ENCODE measurements at places on chromosomes 5 and 9.

GRCh38 chr9:120918931-120919842, 7.4 kb downstream of the TRAF1 start:
- no peak for DNase-seq

DNA sequence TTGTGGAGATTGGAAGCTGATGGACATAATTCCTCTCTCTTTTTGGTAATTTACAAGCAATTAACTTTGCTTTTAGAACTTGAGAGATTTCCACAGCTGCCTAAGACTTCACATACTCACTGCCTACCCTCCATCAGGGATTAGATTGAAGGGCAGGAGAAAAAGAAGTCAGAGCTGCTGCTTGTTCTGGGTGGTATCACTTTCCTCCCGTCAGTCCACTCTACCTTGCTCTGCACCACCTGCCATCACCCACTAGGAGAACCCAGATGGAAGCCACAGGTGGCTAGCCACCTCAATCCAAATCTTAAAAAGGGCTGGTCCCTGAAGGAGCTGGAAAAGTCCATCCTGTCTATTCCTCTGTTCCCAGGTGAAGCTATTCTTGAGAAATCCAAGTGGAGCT, 10.5 kb downstream of the IRF1 start:
- no peak for DNase-seq

GRCh38 chr9:27489087-27489876, 34.8 kb upstream of the IFNK start:
- DNase-seq: no peak

DNA sequence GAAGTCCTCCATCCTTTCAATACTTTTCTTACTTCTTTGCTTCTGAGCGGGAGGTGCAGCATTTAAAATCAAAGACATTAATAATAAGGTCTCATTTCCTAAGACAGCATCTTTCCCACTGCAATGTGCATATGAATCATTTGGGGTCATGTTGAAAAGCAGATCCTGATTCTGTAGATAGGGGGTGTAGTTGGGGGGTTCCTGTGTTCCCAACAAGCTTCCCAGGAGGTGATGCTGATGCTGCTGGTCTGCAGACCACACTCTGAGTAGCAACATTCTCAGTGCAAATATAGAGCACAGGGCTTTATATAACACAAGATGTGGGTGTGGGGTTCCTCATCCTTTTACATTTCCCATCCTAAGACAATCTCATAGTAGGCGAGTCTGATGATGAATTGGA, 126.5 kb upstream of the PALM2AKAP2 start:
- DNase-seq: no peak

GRCh38 chr9:128070874-128071273, 2.8 kb downstream of the SLC25A25 start:
- peak; percentile 20 for DNase-seq

GRCh38 chr5:145226726-145227125, 608.4 kb downstream of the PRELID2 start:
- no peak for DNase-seq

DNA sequence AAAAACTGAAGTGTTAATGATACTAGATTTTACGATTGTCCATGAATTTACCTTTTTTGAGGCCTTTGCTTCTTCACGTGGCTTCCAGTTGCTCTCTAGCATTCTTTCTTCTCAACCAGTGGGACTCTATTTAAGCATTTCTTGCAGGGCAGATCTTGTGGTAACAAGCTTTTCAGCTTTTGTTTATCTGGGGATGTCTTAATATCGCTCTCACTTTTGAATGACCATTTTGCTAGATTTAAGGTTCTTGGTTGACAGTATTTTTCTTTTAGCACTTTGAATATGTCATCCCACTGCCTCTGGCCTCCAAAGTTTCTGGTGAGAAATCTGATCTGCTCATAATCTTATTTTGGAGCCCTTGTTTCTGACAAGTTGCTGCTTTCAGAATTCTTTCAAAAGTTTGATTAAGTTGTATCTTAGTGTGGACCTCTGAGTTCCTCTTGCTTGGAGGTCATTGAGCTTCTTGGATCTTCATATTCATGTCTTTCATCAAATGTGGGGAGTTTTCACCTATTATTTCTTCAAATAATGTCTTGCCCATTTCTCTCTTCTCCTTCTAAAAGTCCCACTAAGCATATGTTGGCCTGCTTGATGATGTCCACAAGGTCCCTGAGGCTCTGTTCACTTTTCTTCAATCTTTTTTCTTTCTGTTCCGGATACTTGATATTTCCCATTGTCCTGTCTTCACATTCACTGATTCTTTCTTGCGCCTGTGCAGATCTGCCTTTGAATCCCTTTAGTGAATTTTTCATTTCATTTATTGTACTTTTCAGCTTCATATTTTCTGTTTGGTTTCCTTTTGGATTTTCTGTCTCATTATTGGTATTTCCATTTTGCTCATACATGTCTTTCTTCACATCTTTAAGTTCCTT, 8.8 kb downstream of the EXOC3 start:
- no peak for DNase-seq

DNA sequence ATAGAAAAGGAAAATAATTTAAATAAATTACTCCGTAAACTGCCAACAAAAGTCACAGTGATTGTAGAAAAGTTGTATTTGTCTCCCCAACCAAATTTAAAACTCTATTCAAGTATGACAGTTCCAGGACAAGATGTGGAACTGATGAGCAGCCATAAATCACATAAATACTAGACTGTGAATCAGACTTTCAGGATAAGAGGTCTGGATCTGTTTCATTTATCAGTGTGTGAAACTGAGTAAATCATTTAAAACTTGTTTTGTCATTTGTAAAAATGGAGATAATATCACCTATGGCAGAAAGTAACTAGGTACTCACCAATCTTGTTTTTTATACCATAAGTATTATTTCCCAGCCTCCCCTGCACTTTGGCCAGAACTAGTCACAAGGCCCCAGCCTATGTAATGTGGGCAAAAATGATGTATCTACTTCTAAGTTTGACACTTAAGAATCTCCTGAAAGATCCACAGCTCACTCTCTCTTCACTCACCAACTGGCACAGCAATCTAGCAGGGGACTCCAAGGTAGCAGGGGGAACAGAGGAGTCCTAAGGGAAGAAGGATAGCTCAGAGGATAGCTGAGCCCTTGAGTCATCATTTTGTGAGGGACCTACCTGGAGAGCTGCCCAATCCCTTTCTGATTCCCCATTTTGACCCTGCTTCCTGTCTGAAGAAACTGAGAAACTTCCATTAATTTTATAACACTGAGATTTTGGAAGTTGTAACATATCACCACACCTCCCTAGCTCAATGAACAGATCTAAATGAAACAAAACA, 31.6 kb downstream of the TMEM161B start:
- no peak for DNase-seq

GRCh38 chr5:73120222-73121118, at the start of gene TMEM171:
TMEM171 (plus strand) TSS chr5:73120575; CDS start chr5:73123374, 2,799 bp downstream.
- DNase-seq: no peak

DNA sequence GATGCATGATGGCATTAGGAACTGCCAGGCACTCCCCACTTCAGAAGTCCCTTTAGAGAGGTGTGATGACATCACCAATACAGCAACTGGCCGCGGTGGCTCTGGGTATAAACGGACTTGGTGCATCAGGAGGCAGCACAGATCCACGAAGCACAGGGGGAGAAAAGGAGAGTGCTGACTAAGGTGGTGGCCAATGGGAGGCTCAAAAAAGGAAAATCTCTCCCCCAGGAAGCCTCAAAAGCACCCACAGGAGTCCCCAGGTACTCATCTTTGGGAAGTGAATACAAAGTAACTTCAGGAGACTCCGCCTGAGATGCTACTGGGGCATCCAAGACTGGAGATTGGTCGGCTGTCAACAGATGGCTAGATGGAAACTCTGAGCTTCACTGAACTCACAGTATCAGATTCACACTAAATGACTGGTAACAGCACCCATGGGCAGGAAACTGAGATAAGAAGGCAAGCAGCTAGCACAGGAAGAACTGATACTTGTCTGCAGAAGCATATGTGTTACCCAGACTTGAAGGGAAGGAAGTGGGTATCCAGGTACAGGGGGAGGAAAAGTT, 7.6 kb downstream of the TTC39B start:
- DNase-seq: no peak

GRCh38 chr5:135364421-135365262, 34.4 kb downstream of the MACROH2A1 start:
- no peak for DNase-seq

DNA sequence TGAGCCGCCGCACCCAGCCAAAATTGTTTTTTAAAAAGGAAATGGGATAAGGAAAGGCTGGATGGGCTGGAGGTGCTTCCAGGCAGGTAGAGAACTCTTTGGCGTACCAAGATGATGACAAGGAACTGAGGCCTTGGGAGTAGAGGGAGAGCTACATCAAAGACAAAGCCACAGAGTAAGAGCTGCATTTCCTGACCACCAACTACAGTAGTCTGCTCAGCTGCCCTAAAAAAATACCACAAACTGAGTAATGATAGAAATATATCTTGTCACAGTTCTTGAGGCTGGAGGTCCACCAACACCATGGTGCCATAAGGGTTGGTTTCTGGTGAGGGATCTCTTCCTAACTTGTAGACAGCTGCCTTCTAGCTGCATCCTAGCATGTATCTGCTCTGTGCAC, 8.2 kb downstream of the OR1K1 start:
- DNase-seq: no peak

DNA sequence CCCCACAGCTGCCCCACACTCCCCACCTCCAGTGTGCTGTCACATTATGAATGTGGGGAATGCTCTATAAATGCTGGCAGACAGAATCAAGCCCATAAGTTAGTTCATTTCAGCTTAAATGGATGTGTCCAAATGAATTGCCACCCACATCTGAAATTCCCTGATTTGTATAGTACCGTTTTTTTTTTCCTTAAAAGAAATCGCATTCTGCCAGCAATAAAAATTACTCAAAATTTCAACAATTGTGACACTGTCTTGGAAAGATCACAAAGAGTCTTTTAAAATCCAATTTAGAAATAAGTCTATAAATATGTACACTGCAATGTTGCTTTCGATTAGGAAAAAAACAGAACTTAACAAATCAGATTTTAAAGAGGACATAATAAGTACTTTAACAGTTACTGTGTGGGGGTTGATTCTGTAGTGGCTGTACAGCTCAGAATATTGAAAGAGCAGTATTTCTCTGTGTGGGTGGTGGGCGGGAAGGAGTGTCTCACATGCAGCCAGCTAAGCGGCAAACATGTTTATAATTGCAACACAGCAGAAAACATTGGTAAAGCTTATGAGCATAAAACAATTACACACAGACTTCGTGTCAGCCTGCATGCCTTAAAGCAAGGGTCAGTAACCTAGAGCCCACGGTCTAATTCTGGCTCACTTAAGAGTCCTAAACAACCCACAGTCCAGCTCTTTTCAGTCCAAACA, 24.9 kb upstream of the CSNK1G3 start:
- DNase-seq: no peak

- no peak for DNase-seq
Measured at GRCh38 chr9:116355153-116355921, 201.7 kb downstream of the PAPPA start.

GRCh38 chr5:43037636-43038495, 2.3 kb downstream of the ANXA2R start:
- DNase-seq: peak; percentile 78

GRCh38 chr5:174288439-174288838, 242.9 kb downstream of the NSG2 start:
- DNase-seq: no peak

GRCh38 chr9:127769929-127770582, 8.4 kb downstream of the SH2D3C start:
- no peak for DNase-seq

DNA sequence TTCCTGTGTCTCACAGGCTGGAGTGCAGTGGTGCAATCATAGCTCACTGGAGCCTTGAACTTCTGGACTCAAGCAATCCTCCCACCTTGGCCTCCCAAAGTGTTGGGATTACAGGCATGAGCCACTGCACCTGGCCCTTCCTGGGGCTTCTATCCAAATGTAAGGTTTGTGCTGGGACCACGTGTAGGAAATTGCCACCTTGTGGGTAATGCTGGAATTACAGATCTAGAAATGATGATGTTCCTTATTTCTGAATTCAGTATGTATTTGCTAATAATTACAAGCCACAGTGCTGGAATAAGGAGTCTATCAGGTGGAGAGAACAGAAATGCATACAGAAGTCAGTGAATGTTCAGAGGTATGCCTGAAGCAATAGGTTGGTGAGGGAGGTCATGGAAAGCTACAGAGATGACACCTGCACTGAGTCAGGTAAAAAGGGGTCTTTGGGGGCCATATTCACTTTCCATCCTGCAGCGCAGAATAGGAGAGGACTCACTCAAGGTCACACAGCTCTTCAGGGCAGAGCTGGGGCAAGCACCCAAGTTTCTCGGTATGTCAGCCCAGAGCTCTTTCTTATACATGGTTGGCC, 8.8 kb upstream of the IGFBPL1 start:
- DNase-seq: peak; percentile 23

GRCh38 chr5:141516672-141517025, 27.8 kb downstream of the PCDHGC5 start:
- DNase-seq: no peak

DNA sequence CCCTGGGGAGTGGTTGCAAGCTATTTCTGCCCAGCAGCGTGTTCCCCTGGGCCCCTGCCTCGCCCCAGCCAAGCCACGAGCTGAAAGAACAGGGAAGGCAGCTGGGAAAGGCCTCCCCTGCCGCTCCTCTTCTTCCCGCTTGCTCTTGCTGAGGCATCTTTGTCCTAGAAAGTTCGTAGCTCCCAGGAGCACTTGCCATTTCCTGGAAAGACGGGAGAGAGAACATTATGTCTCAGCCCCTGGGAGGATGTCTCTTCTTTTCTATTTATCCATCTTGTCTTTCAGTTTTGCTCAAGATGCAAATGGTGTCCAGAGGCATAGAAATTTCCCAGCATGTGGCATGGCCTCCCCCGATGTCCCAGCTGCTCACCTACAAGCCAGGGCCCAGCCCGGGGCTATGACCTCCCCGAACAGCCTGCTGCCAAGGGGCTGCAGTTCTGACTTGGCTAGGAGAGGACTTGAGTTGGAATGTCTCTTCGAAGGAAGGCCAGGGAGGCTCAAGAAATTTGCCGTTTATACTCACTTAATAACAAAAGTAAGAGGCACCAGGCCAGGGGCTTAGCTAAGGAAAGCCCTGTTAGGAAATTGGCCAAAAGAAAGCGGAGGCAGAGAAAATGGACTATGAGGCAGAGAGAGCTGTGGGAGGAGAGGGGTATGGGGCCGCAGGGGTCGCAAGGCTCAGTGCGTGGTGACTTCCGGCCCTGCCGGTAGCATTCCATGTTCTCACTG, 87.3 kb downstream of the LIFR start:
- DNase-seq: no peak

DNA sequence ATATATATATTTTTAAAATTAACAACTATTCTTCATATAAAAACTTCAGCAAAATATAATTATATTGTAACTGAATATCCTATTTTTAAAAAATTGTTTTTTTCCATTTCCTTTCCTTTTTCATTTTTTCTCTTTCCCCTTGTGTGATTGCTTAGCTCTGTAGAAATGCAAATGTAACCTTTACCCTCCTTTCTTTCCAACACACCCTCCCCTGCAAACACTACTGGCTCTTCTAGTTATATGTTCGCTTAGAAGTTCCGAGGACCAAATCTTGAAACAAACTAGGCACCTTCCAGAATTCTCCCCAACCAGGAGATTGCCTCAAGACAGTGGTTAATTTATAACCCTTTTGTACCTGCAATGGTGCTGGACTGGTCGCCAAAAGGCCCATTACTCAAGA, 1980.0 kb upstream of the CDH6 start:
- DNase-seq: no peak

GRCh38 chr5:153983885-153984284, 54.8 kb downstream of the FAM114A2 start:
- no peak for DNase-seq

Data from AML-193 (cell line).